ENCODE measurements at places on chromosomes 16 and 17.
A peak's percentile ranks its signal among the peaks of the same experiment; 100 is the strongest.

DNA sequence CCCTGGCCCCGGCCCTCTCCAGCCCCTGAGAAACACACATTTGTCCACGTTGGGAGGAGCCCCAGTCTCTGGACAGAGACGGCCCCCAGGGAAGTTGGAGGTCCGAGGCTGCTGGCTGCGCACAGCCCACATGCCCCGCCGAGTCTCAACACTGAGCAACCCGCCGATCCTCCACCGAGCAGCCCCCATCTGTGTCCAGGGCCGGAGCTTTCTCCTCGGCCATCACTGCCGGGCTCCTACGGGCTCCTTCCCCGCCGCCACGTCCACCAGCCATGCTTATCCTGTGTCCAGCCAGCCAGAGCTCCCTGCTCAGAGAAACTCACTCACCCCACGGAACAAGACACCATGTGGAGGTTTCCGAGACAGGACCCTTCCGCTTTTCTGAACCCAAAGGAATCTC, 103.3 kb downstream of the ENGASE start:
- no peak for DNase-seq

DNA sequence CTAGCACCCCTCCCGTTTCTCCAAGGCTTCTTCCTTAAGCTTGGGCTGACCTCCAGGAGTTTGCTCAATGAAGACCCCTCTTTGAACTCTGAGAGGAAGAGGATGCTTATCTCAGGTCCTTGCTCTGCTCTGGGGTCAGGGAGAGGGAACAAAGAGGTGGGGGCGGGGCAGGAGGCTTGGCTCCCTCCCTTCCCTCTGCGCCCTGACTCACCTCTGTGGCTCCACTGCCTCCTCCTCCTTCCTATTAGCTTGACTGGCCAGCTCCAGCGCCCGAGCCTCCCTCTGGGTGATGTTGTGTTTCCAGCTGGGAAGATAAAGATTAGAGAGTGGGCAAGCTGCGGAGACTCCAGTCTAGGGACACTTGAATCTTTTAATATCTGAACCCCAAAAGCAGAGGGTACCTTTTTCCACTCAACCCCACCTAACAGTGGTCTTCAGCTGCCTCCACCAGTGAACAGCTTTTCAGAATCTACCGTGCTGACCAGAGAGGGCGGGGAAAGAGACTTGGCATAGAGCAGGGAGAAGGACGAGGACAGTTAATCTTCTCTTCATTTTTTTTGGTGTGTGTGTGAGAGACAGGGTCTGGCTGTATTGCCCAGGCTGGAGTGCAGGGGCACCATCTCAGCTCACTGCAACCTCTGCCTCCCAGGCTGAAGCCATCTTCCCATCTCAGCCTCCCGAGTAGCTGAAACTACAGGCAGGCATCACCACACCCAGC, 6.7 kb downstream of the GIP start:
- DNase-seq = no peak

GRCh38 chr16:67242138-67242730, 5.0 kb downstream of the FHOD1 start:
- DNase-seq = no peak

GRCh38 chr16:88927661-88928060, 49.3 kb downstream of the CBFA2T3 start:
- no peak for DNase-seq

DNA sequence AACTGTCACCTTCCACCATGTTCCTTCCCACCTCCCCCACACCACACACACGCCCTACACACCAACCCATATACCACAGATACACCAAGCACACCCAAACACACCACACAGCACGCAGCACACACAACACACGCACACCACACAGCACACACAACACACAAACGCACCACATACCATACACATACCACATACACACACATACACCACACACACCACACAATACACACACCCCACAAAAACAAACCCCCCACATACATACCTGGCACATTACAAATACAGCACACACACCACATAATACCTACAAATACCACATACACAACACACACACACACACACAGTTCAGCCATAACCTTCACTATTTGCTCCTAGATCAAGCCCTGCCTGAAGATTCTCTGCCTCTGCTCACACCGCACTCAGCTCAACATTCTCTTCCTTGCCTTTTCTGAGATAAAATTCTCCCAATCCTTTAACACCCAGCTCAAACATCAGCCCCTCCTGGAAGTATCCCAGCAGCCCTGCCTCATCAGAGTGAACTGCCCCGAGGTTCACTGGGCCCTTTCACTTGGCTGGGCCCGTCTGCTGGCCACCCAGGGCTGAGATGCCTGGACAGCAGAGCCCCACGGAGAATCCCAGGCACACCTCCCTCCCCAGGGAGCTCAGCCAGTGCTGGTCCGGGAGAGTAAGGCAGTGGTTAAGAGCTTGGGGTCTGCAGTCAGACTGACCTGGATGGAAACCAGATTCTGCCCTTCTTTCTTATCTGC, 31.9 kb upstream of the CPNE2 start:
- DNase-seq = no peak

DNA sequence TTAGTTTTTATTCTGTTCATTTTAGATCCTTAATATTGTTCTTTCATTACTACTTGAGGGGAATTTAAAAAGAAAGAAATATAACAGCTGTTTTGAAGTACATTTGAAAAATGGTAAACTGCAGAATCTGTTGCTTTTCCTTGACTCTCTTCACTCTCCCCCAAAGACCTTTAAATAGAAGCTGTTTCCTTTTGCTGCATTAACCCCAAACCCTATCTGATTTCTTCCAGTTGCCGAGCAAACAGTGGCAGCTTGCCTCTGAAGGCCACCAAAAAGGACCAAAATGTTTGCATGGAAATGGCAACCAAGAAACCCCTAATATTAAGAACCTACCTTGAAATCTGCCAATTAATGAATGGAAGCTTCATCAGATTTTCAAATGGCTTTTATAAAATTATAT, 37.1 kb downstream of the PRKCA start:
- DNase-seq = no peak

- peak; percentile 39 for DNase-seq
Measured at GRCh38 chr17:16353317-16354174, at the start of gene CENPV. Gene CENPV (minus strand): TSS chr17:16353469. CDS start chr17:16353436, 33 bp downstream.

DNA sequence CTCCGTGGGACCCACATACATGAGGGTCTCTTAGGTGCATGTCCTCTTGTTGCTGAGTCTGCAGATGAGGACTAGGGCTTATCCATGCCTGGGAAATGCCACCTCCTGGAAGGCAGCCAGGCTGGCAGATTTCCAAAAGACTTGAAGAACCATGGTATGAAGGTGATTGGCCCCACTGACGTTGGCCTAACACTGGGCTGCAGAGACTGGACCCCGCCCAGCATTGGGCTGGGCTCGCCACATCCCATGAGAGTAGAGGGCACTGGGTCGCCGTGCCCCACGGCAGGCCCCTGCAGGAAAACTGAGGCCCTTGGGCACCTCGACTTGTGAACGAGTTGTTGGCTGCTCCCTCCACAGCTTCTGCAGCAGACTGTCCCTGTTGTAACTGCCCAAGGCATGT, 38.2 kb upstream of the IL21R start:
- DNase-seq = no peak

GRCh38 chr17:42179911-42180410, 981 bp downstream of the KCNH4 start:
- no peak for DNase-seq

DNA sequence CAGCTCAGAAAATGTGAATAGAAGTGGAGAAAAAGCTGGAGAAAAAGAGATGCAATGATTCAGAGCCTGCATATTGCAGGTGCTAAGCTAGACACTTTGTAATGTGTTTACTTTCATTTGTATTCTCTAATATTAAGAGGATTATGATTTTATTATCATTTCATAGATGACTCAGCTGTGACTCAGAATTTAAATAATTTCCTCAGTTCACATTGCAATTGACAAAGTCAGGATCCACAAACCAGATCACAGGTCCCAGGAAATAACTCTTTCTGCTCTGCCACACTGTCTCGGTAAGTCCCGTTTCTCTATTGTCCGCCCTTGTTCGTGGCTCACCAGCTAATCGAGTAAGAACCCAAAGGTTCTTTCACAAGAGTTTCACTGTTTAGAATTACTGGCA, 235.4 kb upstream of the MON1B start:
- DNase-seq = no peak

DNA sequence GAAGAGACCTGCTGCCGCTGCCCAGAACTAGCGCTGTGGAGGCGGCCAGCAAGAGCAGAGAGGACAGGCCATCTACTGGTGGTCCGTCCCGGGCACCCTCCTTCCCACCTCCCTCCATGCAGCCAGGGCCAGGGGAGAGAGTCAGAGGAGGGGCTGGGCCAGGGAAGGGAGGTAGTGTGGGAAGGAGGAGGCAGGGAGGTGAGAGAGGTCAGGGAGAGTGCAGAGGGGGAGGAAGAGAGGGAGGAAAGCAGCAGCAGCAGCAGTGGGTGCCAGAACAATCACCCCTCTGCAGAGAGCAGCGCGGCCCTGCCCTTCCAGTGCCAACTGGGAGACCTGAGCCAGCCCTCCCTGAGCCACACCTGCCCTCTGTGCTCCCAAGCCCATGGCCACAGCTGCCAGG, 6.6 kb downstream of the C16orf95 start:
- no peak for DNase-seq

GRCh38 chr17:3723188-3723555, 531 bp upstream of the HASPIN start:
- DNase-seq = no peak

DNA sequence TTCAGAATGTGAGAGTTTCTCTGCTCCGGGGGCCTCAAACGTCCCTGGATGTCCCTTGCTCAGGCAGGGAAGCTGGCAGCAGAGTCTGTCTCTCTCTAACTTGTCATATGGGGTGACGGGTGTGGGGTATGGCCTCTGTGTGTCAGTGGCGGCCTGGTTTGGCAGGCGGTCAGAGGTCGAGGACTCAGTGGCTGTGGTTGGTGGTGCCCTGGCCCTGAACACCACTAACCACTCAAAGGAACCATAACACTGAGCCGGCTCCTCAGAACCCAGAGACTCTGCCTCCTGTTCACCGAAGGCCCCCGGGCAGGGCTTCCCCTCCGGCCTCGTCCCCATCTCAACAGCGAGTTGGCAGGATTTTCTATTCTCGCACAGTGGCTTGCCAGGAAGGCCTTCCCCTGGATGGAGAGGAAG, 677 bp downstream of the P2RX1 start:
- no peak for DNase-seq

DNA sequence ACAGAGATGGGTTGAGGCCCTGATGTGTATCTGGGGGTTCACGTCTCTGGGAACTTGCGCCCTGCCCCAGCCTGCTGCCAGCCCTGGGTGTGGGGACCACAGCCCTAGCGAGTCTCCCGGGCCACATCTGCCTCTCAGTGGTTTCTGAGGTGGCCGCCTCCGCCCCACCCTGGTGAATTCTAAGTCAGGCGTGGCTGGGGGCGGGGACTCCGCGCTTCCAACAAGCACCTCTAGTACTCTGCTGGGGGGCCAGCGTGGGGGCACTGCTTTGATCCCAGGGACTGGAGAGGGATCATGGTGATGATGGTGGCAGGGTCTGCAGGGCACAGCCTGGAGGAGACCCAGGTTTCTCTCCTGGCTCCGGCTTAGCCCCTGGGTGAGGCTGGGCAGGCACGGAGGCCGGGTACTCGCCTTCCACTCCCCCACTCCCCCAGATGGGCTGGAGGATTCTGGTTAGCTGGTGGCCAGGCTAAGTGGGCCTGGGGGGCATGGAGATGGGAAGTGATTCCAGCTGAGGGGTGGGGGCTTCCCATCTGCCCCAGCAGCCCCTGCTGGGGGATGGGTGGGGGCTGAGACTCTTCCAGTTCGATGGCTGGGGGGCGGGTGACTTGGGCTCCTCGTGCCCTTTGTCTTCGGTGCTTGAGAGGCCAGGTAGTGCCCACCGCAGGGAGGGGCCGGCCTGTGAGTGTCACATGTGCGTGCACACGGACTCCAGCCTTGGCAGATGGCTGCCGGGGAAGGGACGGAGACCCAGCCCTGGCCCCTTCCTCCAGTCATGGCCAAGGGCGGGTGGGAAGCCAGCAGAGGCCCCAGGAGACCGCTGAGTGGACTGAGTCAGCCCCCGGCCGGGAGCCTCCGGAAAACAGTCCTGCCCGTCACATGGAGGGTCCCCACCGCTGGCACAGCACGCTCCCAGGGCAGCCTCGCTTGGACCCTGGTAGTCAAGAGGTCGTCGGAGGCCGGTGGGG, 3.9 kb downstream of the GLIS2 start:
- no peak for DNase-seq

GRCh38 chr17:57273490-57273889, 17.2 kb downstream of the MSI2 start:
- DNase-seq = no peak

DNA sequence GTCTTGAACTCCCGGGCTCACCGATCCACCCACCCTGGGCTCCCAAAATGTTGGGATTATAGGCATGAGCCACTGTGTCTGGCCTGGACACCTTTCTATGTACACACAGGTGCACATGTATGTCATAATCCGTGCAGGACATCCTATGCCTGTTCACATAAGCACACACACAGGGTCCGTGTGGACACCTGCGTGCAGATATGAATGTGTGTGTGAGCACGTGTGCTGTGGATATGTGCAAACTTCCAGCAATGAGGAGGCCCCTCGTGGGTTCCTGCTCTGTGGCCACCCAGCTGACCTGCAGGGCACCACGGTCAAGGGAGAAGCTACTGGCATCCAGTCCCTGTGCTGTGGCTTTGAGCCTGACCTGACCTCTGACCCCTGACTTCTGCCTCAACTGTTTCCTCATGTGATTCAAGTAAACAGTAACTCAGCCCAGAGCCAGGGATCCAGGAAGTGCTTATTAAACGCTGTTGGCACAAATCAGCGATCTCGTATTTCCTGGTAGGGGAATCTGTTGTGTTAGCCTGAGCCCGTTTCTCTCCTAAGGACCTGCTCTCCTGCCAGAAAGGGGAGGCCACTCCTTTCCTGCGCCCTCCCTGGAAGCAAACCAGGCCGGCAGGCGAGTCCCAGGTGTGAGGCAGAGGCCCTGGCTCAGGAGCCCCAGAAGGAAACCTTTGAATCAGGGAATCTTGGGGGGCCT, 6.5 kb downstream of the CPNE7 start:
- no peak for DNase-seq

- DNase-seq = no peak
Measured at GRCh38 chr17:62045109-62045508, 20.0 kb downstream of the MED13 start.

DNA sequence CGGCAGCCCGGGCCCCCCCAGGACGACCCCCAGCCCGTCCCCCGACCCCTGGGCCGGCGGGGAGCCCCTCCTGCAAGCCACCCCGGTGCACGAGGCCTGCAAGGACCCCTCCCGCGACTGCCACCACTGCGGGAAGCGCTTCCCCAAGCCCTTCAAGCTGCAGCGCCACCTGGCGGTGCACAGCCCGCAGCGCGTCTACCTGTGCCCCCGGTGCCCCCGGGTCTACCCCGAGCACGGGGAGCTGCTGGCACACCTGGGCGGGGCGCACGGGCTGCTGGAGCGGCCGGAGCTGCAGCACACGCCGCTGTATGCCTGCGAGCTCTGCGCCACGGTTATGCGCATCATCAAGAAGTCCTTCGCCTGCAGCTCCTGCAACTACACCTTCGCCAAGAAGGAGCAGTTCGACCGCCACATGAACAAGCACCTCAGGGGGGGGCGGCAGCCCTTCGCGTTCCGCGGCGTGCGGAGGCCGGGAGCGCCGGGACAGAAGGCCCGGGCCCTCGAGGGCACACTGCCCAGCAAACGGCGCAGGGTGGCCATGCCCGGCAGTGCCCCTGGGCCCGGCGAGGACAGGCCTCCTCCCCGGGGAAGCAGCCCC, 15.6 kb upstream of the ZFPM1 start:
- no peak for DNase-seq
